ENCODE measurements at places on chromosomes 5 and 9.

DNA sequence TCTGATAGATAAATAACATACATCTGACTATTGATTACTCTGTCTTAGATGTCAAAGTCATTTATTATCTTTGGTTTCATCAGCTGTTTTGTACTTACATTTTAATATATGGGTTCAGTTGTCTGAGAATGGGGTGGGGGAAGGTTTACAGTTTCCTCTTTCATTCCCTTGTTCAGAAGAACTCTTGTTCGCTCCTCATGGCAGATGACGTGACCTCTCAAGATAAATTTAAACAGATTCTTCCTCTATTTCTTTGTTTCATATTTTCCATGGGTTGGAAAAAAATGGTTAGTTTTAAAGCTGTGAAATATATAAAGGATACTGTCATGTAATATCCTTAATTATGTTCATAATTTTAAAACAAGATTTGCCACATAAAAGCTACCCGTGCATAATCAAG lies 61.4 kb downstream of the TSSK1B start:
- no peak for DNase-seq

DNA sequence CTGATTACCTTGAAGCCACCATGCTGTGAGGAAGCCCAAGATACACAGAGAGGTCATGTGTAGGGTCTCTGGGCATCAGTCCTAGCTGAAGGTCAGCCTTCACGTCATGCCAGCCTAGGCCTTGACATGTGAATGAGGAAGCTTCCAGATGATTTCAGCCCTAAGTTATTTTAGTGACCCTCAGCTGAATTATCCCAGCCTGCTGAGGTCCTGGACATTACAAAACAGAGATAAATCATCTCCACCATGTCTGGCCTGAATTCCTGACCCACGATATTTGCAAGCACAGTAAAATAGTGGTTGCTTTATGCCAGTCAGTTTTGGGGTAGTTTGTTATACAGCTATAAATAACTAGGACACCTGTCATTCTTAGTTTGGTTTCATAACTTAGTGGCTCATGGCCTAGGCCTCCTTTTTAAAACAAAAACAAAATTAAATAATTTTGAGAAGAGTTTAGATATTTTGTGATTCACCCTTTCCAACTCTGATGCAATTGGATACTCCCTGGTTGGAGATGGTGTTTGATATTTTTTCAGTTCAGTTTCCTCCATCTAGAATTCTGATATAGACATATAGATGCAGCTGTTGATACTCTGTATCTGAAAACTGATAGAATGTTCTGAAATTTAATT lies 571.3 kb upstream of the CLINT1 start:
- no peak for DNase-seq

- DNase-seq, result no peak
Measured at GRCh38 chr5:73822278-73822988, 196.4 kb downstream of the ARHGEF28 start.

DNA sequence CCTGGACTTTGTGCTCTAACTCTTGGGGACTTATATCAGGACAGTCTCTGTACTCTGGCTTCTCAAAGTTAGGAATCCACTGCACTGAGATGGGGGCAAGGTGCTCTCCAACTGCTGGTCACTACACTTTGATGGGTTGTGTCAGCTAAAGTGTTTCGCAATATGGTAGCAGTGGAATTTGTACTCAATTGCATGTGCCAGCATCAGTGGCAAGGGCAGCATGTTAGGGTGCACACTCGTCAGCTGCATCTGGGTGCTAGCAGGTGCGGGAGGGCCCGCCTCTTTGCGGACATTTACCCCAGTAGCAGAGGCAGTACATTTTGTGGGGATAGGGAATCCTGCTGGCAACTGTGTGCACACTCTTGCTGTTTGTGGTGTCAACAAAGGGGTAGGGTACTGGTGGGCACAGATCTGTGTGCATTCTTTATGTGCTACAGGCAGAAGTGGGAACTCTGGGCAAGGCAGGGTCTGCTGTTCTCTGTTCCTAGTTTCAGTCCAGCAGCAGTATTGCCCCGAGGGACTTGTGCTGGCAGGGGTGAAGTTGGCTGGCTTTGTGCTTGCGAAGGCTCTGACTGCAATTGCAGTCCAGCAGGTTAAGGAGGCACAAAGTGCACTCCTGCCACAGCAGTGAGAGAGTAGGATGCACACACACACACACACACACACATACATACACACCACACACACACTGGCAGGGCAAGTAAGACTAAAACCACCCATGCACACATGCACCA lies 924.8 kb upstream of the CDH9 start:
- DNase-seq, result no peak

- DNase-seq, result no peak
Measured at GRCh38 chr5:124692324-124692723, 54.1 kb downstream of the ZNF608 start.

DNA sequence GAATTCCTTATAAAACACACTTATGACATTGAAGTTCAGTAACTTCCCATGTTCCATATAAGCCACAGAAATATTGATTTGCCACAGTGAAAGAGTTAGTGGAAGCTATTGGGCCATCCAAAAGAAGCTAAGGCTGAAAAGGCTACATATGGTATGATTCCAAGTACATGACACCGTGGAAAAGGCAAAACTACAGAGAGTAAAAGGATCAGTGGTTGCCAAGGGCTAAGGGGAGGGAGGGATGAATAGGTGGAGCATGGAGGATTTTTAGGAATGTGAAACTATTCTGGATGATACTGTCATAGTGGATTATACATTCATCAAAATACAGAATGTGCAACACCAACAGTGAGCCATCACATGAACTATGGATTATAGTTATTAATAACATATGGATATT lies 109.7 kb downstream of the F2RL2 start:
- no peak for DNase-seq

DNA sequence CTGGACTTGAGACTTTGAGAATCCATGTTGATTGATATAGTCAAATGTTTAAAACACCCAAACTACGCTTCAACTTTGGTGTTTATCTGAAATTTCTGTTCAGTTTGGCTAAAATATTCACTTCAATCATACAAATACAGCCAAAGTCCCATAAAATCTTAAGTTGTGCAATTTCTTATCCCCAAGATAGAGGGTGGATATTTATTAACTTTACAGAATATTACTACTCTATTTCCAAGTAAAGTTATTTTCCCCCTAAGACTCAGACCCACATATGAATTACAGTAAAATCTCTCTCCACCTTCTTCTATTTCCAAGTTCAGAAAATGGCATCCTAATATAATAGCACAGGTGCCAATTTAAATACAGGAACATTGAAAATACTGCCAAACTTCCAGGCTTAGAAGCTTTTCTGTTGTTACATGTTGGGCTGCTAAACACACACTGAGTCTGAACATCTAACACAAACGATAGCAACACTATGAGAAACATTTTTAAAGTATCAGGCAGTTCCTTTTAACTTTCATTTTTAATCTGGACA lies 290.3 kb downstream of the EBF1 start:
- DNase-seq, result no peak

Measured in esophagus muscularis mucosa (tissue), 4 donors.